Astrocyte (in vitro differentiated cells and primary cell): ENCODE measurements at places on chromosomes 3 and 15.

GRCh38 chr3:24382647-24383046, 112.0 kb downstream of the THRB start:
- DNase-seq = no peak

- DNase-seq = no peak
These were observed 63.9 kb downstream of the CGNL1 start for GRCh38 chr15:57440167-57440566.

DNA sequence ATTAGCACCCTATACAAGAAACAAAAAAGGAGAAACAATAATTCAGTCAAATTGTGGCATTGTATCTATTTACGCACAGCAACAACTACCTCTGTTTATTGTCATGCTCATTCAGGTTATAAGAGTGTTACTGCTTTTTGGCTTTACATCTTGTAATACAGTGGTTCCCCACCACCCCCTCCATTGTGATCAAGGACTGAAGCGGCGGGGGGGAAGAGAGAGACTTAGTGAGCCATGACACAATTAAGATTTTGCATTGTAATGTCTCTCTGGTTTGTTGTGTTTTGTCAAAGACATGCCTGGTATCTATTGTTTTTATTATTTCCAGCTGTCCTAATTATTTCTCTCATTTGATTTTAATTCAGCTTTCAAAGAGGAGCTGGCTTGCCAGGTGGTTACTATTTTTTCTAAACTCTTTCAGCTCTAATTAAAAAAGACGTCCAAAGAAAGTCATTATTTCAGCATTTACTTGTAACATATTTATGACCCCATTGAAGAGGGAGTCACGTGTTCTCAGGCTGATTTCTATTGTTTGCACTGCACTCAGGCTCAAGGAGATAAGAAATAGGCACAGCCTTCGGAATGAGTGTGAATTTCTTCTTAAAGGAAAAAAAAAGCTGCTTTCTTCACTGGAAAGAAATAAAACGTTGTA, 234.4 kb upstream of the TBL1XR1 start:
- no peak for DNase-seq

- DNase-seq = no peak
These were observed 294.9 kb downstream of the SHQ1 start for GRCh38 chr3:72553298-72553697.

GRCh38 chr15:66429117-66429516, 42.4 kb downstream of the MAP2K1 start:
- no peak for DNase-seq

DNA sequence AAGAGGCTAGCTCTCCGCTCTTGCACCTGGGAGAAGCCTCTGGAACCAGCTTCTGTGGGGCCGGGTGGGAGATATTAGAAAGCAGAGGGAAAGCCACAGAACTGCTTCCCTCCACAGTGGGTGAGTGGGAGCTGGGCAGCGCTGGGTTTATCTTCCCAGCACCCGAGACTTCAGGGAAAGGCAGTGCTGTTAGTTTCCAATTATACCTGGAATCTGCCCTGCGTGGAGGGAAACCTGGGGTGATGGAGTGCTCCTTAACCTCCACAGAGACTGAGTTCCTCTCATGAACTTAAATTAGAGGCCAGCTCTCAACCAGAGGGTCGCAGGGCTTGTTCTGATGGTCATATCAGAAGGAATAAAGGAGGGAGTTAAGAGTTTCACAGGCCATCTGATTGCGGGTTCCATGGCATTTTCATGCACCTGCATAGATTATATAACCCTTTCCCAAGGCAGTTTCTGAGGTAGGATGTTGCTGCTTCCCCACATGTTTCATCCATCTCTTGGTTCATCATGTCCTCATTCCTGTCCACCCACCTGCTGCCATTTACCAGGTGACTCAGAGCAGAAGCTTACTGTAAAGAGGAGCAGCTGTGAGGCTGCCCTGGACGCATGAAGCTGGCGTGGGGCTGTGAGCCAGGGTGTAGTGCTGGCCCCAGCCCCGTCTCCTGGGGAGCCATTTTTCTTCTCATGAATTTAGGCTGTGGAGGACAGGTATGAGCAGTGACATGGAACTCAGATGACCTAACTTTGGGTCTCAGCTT, 42.5 kb downstream of the CA12 start:
- no peak for DNase-seq

DNA sequence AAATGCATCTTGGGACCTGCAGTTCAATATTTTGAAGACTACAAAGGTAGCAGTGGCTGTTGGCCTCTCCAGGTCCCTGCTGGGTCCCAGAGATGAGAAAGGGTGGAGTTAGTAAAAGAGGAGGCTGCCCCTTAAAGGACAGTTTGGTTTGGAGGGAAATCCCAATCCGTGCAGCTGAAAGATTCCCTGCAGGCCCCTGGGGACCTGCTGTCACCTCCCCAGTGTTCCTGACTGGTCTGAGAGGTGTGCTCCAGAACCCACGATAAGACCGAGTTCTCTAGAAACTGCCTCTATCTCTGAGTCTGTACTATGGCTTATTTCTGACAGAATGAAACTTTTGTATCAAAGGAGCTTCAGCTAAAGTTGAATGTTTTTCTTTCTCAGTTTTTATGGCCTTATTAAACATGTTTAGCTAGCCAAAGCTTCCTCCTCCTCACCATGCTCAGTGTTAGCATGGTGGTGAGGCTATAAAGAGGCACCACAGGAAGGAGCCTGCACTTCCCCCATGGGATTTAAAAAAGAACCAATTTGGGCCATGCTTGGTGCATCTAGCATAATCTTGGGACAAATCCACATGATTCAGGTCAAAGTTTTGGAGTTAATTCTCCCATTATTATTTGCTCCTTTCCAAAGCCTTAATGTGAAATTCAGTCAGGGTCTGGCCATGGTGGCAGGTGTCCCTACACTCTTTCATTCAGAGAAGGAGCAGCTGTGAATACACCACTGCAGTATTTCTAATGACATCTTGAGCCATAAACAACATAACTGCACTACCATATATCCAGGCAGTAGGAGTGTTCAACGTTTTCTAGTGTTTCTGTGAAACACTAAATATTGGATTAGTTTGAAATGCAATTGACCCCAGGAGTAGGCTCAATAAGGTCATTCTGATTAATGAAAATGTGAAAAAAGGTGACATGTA, 74.4 kb downstream of the ATP1B3 start:
- DNase-seq = no peak

GRCh38 chr3:128551451-128551850, 58.5 kb upstream of the GATA2 start:
- DNase-seq = no peak

DNA sequence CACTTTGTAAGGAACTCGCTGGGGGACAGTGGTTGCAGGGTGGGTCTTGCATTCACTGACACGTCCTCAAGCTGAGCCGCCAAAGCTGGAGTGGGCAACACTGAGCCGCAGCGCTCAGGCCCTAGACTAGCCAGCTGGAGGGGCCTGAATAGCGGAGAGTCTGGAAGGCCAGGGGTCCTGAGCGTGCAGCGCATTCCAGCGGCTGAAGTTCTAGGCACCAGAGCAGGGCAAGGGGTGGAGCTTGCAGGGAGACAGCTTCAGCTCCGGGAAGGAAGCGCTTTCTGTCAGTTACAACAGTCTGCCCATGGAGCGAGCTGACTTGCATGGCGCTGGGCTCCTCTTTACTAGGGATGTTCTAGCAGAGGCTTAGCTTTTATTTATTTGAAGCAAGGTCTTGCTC, 2.7 kb downstream of the MAP6D1 start:
- DNase-seq = no peak

GRCh38 chr3:189766416-189766815, 135.2 kb downstream of the TP63 start:
- no peak for DNase-seq

- DNase-seq = no peak
These were observed 71.0 kb downstream of the NOX5 start for GRCh38 chr15:69085325-69086081.

GRCh38 chr15:50318697-50319096, 36.3 kb downstream of the GABPB1 start:
- no peak for DNase-seq

GRCh38 chr15:60328852-60329443, 68.8 kb downstream of the ANXA2 start:
- no peak for DNase-seq

DNA sequence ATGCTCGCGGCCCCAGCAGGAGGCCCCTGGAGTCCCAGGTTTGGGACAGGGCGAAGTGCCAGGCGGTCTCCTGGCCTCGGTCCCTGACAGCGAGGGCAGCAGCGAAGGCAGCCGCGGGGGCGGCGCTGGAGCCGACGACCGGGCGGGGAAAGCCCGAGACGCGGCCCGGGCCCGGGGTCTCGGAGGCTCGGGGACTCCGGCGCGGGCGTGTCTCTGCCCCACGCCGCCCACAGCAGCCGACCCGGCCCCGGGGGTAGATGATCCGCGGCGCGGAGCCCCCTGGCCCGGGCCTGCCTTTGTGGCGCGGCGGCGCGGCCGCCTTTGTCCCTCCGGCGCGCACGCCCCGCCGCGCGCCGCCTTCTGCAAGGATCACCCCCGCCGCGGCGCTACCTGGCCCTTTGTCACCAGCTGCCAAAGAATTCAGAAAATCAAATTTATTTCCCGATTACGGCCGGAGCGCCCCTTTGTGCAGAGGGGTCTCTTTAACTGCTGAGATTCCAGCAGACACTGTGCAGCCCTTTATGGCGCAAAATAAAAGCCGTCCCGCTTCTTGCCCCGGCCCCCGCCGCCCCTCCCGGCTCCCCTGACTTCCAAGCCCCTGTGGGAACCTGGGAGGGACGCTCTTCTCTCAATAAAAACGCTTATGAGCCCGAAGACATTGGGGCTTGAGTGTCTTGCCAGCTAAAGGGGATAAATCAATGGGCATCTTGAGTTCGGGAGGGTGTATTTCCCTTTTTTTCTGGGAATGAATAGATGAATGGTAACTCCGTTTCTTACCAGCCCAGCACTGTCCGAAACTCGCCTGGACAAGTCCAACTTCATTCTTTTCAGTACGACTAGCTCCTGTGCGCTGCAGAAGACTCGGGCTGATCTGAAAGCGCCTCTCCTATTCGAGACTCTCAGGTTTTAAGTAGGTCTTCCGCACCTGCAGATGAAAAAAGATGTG, 68.4 kb downstream of the HES1 start:
- DNase-seq = no peak

- DNase-seq = no peak
These were observed 15.5 kb downstream of the RGMA start for GRCh38 chr15:93073465-93073952.

GRCh38 chr3:183555541-183556081, at the start of gene KLHL6:
KLHL6 (minus strand) TSS chr3:183555706; CDS start chr3:183555653, 53 bp downstream.
- no peak for DNase-seq

- peak; percentile 27 for DNase-seq
These were observed 27.1 kb downstream of the CGGBP1 start for GRCh38 chr3:88031642-88032077.

- DNase-seq = no peak
These were observed 105.1 kb downstream of the ARPP21 start for GRCh38 chr3:35744419-35744818.

DNA sequence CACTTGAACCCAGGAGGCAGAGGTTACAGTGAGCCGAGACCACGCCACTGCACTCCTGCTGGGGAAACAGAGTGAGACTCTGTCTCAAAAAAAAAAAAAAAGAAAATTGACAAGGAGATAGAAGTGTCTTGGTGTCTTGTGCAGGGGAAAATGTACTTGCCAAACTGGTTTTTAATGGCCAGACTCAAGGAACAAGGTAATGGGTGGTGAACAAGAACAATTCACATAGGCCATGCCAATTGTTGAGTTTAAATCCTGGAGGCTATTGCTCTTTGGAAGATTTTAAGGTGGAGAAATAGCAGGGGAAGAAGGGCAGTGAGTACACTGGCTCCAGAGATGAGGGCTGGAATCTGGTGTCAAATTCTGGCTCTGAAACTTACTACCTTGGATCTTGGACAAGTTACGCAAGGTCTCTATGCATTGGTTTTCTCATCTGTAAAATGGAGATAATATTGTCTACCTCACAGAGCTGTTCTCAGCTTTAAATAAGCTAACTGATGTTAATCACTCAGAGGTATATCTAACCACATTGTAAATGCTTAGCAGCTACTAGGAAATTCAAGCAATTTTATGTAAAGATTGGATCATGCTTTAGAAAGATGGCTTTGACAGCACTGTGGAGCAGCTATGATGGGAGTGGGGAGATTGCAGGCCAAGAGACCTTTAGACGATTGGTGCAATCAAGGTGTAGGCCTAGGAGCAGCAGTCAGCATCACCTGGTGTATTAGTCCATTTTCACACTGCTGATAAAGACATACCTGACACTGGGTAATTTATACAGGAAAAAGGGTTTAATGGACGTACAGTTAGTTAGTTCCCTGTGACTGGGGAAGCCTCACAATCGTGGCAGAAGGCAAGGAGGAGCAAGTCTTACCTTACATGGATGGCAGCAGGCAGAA, 78.3 kb downstream of the B3GALNT1 start:
- no peak for DNase-seq

GRCh38 chr3:191528589-191528988, 67.6 kb downstream of the PYDC2 start:
- DNase-seq = no peak

DNA sequence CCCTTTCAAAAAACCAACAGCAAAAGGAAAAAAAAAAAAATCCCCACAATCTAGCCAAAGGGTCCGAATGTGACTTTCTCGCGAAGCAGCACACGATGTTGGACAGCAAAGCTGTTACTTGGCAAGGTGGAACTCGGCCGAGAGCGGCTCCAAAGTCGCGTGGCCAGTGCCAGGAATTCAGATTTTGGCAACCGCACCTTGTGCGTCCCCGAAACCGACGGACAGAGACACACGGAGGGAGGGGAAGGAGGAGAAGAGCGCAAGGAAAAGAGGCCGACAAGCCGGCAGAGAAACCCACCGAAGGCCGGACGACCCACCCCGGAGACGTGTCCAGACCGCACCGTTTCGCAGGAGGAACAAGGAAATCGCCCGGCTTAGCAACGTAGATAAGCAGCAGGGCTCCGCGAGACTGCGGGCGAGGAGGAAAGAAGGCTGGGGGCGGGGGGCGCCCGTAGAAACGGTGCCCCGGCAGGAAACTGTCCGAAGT, 517.3 kb downstream of the MECOM start:
- peak; percentile 66 for DNase-seq

DNA sequence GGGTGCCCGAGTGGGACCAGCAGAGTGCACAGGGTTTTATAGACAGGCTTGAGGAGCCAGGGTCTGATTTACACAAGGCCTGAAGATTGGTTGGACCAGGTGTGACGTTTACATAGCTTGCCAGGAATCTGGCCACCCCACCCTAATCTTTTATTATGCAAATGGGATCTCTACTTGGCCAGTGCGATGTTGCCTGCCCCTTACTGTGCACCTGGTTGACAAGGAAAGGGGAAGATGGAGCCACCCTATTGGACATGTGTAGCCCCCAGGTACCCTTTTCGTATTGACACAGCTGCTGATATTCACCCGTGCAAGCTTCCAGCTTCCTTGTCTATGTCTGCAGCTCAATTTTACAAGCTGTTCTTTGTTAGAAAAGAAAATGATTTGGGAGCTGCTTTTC, 132.0 kb downstream of the ARNT2 start:
- no peak for DNase-seq

GRCh38 chr15:67777773-67778172, 47.5 kb upstream of the SKOR1 start:
- DNase-seq = no peak
